Neural cell (in vitro differentiated cells): ENCODE measurements at places on chromosomes 12 and 14. TPM values are rescaled to one million over a fixed set of nuclear protein-coding genes. Genes with fewer than 3 reads are reported as not detected.

TAS2R30 gene
- 0.40 and 0.53 TPM in 2 replicates for polyA plus RNA-seq

RNASE3 gene
- polyA plus RNA-seq: not detected in 2 replicates

SYCP3 gene
- polyA plus RNA-seq: 2.1 and 3.4 TPM in 2 replicates

ANKS1B gene
- 65.6 and 67.3 TPM in 2 replicates for polyA plus RNA-seq

TRPV4 gene
- not detected in 2 replicates for polyA plus RNA-seq
